ENCODE measurements at places on chromosomes 4 and X.

DNA sequence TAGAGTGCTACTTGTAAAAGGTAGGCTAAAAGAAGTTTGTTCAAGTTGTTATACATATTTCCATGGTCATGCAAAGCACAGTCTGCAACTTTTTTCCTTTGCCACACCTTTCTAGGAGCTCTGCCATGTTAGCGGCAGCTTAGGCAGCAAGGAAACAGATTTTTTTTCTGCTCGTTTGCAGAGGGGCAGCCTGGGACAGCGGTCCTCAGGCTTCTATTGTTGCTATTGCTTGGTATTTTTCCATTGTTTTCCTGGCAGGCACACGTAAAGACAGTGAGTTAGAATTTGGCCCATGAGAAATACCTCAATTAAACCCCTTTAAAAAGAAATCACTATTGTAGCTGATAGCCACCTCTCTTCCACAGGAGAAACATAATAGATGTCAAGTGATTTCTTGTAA is 391.4 kb downstream of the SH2D1A start:
- DNase-seq, result no peak

- DNase-seq, result no peak
Measured at GRCh38 chr4:124450851-124451250, 261.7 kb downstream of the ANKRD50 start.

DNA sequence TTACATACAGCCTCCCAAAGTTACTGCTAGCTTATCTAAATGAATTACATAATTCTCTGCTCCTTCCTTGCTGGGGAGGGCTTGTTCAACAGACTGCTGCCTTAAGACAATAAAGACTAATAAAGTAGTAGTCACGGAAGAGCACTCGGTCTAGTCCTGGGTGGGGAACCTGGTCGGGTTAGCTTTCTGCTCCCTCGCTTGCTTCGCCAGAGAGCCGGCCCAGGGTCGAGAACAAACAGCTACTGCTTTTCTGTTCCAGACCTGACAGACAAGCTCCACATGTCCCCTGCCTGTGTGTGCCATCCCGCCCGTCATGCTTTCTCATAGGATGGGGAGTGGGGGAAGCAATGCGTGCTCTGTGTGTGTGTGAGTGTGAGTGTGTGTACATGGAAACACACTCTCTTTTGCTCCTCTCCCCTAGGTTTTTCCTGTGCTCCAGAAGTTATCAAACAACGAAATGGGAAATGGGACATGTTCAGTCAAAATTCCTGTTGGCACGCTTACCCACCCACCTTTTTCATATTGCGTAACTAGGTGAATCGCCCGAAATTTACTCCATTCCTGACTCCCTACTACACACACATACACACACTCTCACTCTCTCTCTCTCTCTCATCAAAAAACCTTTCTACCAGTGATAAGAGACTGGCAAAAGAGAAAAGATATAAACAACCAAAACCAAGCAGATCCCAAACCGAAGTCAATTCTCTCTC is 1.3 kb downstream of the NPY1R start:
- no peak for DNase-seq

GRCh38 chr4:148445071-148445859 is 3.1 kb upstream of the NR3C2 start:
- peak; percentile 43 for DNase-seq

DNA sequence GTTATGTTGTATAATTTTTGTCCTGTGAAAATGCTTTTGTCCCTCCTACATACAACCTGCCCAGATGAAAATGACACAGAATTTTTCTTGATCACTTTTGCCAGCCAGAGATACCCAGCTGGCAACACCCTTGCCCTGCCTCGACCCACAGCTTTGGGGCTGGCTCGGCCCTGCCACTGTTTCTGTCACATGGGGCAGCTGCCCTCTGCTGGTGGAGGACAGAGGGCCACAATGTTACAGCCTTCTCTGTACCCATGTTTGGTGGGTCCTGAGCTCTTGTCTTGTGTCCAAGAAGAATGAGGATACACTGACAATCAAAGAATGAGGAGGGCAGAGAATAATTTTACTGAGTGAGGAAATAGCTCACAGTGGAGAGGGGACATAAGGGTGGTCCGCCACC is 31.1 kb downstream of the BMP15 start:
- no peak for DNase-seq

GRCh38 chrX:97498093-97498492 is 614.4 kb downstream of the RPA4 start:
- no peak for DNase-seq

DNA sequence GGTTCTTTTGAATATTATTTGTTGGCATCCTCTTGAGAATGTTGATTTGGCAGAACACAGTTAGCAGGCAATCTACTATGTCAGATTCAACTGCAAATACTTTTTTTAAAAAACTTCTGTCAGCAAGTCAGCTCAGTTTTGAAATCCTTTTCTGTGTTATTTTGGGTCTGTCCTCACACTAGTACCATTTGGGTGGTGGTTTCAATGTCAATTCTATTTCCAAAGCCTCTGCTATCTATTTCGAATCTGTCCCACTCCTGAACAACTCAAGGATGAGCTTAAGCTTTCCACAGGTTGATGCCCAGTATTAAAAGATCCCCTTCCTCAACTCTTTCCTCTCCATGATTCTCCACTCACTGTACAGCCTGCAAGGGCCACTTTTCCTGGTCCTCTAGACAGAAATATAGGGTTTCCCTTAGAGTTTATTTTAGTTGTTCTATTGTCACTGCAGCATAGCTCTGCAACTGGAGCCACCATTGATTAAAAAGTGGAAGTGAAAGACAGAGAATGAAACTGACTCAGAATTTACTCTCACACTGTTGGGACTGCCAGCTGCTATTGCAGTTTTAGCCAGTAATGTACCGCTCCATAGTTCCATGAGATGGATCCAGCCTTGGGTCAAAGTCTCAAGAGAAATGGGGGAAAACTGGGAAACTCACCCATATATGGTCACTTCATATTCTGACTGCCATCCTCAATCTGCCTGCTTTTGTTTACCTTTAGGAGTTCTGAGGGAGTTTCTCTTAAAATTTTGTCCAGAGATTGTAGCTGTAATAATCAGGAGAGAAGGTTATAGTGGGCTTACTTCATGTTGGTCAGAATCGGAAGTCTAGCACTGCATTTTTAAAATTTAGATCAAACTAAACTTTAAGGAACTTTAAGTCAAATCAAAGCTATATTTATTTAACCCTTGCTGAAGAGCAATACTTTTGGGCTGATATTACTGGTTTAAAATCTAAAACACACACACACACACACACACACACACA is 14.6 kb downstream of the HDX start:
- no peak for DNase-seq

GRCh38 chrX:135327299-135327698 is 18.0 kb downstream of the ETDC start:
- DNase-seq, result no peak

- no peak for DNase-seq
Measured at GRCh38 chr4:155319516-155319915, 57.2 kb downstream of the MAP9 start.

DNA sequence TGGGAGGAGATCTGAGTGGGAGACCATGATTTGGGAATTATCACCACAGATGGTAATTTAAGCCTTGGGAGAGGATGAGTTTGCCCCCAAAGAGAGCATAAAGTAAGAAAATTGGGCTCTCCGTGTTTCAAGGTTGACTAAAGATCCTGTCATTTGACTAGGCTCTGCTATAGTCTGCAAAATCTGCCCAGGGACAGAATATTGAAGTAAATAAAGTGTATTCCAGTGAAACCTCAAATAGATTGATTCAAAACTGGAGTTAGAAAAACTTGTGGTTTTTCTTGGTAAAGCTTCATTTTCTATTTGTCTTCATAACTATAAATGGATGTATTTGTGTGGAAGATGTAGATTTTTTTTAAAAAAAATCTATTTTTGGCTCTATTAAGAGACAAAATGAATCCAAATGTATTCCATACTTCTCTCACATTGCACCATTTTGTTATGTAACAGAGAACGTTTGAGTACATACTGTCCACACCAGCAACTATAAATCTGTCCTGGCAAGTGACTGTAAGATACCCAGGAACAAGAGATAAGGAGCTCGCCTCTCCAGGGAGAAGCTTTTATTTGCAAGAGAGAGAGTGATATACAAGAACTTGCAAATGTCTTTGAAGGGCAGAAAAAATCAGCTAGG is 170.2 kb downstream of the CBR4 start:
- no peak for DNase-seq

- no peak for DNase-seq
Measured at GRCh38 chr4:120723986-120724385, 198.5 kb downstream of the PRDM5 start.

DNA sequence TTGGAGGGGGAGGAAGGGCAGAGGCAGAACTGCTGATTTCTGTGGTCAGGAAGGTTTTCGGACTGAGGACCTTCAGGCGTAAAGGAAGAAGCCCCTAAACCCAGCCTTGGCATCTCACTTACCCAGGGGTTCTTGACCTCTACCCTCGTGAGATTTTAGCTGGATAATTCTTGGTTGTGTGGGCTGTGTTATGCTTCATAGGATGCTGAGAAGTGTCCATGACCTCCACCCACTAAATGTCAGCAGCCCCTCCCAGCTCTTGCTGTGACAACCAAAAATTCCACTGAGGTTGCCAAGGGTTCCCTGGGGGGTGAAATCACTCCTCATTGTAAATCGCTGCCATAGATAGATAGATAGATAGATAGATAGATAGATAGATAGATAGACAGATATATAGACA is 5.8 kb upstream of the CRLF2 start:
- DNase-seq, result no peak

- no peak for DNase-seq
Measured at GRCh38 chrX:84362184-84362838, 139.9 kb downstream of the HDX start.

- DNase-seq, result no peak
Measured at GRCh38 chr4:16869594-16870245, 28.7 kb downstream of the LDB2 start.

DNA sequence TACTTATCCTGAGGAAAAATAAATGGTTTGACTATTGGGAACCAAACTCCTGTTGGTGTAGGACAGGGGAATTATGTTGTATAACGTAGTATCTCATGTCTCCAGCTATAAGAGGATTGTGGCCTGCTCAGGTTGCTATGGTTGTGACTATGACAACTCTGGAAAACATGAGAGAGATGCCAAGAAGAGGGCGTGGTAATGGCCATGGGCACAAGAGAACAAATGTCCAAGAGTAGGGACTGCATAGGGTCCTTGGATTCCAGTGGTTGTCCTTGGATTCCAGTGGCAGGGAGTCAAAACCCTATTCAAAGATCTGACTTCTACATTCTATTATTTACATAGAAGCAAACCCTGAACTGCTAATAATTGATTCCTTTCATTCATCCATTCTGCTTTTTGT is 6.8 kb upstream of the MOB1B start:
- DNase-seq, result no peak

All from stimulated activated CD8-positive, alpha-beta memory T cell treated with anti-CD3 and anti-CD28 coated beads, Interleukin-7, amount 100 ng/mL, for 1 hour (primary cell).